ENCODE measurements at places on chromosomes 7 and 10. TPM values are rescaled to one million over a fixed set of nuclear protein-coding genes. Genes with fewer than 3 reads are reported as not detected.

DNA sequence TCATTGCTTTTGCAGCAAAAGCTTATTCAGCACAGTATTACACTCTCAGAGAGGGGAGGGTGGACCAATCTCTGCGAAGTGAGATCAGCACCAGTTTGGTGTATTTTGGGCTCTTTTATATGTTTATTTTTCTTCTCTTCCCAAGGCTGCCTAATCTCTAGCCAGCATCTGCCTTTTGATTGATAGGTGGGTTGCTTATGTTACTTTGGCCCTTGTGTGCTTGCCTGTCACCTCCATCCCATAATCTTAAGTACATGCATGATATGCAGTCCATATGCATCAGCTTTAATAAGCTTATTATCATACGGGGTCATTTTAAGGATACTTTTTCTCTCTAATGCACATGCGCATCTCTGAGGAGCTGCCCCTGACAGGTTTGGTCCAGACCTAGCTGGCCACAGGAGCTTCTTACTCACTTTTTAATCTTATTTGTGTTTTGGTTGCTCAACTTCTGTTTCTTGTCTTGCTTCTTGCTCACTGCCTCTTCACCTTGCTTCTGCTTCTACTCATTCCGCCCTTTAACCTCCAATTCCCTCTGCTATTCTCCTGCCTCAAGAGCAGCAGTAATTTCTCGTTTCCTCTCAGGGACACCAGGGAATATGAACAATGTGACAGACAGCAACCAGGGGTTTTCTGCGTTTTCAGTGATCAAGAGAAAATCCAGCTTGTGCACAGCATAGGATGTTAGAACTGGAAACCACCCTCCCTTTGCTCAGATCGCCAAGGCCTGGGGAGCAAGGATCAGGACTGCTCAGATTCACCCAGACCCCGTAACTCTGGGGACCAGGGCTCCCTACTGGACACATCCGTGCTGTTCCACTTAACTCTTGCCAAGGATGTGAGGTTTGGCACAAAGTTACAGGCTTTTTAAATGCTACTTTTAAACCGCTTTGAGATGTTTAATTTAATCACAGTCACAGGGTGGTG lies 10.0 kb downstream of the RGR start:
- no peak for DNase-seq

The ZPBP gene
- not detected for polyA plus RNA-seq

DNA sequence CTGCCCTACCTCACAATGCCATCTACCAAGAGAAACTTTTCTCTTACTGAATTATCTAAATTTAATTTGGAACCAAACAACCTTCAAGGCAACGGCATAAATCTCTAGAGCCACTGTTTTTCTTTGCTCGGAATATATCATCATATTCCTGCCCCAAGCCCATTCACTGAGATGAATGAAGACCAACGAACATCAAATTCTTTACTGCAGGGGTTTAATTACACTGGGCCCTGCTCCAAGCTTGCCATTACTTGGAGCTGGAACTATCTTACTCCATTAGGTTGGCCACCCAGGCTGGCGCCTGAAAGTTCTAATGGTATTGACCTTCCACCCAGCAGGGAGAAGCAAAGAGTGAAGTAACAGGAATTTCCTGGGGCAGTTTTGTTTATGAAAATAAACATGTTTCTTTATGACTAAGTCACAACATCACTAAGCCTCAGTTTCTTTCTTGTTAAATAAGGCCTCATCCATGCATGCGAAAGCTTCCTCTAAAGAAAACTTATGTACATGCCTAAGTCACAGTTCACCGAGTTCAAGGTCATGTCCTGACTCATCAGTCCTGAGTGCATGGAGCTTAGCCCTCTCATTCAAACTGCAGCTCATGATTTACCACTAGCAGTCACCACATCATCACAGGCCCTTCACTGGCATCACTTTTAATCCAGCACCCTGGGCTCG lies 42.1 kb upstream of the ANAPC16 start:
- no peak for DNase-seq

DNA sequence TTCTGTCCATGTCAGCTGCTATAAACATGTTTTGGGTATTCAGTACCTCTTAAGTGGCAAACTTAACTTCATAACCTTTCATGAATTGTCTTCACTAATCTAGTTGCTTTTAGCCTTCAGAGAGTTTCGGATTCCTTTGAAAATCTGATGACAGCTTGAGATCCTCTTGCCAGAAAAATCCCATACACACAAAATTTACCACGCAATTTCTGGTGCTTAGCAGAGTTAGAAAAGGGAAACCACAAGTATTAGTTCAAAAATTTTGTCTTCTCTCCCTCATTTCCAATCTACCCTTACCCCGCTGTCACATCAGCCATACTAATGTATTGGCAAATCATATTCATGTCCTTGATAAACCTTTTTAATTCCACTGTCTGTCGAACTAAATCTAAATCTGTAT lies 72.7 kb upstream of the TMEM106B start:
- DNase-seq = no peak

GRCh38 chr7:65276822-65277221 lies 96.8 kb upstream of the ZNF92 start:
- no peak for DNase-seq

The HECW1 gene
- not detected for polyA plus RNA-seq

GRCh38 chr7:46244757-46245156 lies 323.7 kb upstream of the IGFBP3 start:
- no peak for DNase-seq

The CAMK1D gene
- 5.3 TPM for polyA plus RNA-seq

The SLC13A1 gene
- not detected for polyA plus RNA-seq

- no peak for DNase-seq
Observed at GRCh38 chr7:128941323-128941890, 3.7 kb downstream of the IRF5 start.

DNA sequence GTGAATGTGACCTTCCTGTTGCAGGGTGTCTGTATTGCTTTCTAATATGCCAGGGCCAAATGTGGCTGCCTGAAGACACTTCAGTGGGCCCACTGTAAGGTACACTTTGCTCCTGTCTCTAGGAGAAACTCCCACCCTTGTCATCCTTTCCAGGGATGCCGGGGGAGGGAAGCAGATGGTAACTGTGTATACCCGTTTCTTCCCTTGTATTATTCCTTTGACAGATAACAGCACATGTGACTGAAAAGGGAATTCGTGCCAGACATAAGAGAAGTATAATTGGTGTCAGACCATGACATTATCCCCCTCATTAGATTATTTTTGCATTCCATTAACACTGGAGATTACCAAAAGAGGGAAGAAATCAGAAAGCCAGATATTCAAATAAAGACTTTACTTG lies 317.7 kb downstream of the CAMK1D start:
- no peak for DNase-seq

DNA sequence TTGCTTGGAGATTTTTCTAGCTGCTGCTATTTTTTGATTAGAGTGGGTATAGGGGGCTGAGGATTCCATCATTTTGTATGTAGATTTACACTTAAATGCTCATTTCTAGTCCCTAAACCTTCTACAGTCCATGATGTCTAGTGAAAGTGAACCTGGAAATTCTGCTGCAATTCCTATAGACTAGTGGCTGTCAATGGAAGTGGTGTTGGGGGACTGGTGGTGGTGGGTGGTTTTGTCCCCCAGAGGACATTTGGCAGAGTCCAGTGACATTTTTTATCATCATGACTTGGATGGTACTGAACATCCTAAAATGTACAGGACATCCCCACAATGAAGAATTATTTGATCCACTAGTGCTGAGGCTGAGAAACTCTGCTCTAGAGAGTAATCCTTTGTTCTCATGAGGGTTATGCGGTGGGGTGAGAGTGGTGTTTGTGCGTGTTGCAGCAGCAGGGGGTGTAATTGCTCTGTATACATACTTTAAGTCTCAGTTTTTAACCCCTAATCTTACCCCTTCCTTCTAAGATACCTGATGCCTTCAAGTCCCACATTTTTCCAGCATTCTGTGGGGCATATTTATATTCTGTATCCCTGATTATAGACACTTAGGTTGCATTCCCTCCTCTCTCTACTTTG lies 35.0 kb downstream of the KIF11 start:
- DNase-seq = no peak

- DNase-seq = no peak
Observed at GRCh38 chr10:47402641-47403301, 18.7 kb upstream of the ZNF488 start.

The RAMP3 gene
- not detected for polyA plus RNA-seq

The ARHGAP22 gene
- not detected for polyA plus RNA-seq

The POM121 gene
- 23.0 TPM for polyA plus RNA-seq

- no peak for DNase-seq
Observed at GRCh38 chr7:16515785-16516685, 10.6 kb upstream of the LRRC72 start.

GRCh38 chr10:77862595-77862994 lies 64.0 kb downstream of the DLG5 start:
- DNase-seq = no peak

The ACHE gene
- not detected for polyA plus RNA-seq

- DNase-seq = peak; percentile 52
Observed at GRCh38 chr10:124697837-124698544, 46.2 kb downstream of the FAM53B start.

The HTR7 gene
- not detected for polyA plus RNA-seq
